Myocyte (in vitro differentiated cells): ENCODE measurements at places on chromosomes 3 and 15. TPM values are rescaled to one million over a fixed set of nuclear protein-coding genes. Genes with fewer than 3 reads are reported as not detected.

- peak; percentile 82 for DNase-seq
These were observed 731 bp downstream of the FYTTD1 start for GRCh38 chr3:197750396-197750831.

The GREM1 gene
- 63.1 and 82.8 TPM in 2 replicates for total RNA-seq

DNA sequence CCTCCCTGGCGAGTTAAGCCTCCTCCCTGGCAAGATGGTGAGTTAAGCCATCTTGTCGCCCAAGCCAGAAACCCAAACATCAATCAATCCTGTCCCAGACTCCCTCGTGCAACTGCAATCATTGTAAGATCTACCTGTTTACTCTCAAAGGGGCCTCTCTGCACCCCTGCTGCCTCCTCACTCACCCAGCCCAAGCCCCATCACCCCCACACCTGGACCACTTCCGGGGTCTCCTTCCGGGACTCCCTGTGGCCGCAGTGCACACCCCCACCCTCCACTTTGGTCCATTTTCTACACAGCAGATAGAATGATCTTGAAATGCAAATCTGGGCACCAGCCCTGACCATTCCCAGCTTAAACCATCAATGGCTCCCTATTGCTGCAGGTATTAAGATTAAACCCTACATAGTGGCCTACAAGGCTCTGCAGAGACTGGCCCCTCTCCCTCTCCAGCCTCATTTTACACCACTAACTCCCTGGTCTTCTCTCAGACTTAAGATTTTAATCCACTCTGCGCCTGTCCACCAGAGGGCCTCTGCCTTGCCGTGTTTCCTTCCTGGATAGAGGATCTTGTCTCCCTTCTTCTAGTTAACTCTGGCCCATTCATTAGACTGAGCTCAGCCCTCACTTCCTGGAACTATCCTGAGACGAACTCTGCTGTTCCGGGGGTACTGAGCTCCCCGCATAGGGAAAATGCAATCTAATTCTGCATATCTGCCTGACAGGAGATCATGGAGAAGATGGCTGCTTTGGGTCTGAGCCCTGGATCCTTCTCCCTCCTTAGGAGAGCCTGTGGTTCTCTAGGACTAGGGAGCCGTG lies 41.9 kb upstream of the SLC6A1 start:
- peak; percentile 57 for DNase-seq

DNA sequence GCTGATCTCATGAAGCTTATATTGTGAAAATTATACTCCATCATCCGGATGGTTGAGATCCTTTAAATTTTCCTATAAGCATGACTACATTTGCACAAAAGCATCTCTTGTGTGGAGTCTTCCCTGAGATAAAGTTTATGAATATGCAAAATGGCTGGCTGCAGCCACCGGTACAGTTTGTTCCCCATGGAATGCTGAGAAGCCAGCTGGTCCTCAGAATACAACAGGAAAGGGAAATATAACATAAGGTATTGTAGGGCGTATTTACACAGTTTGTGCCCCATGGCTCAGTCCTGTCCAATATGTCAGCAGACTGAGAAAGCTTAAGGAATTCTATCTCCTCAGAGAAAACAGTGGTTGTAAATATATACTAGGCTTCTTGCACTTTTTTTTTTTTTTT lies 468.6 kb downstream of the CNTN6 start:
- DNase-seq = no peak

The ITGA11 gene
- 29.2 and 33.5 TPM in 2 replicates for total RNA-seq

- DNase-seq = no peak
These were observed 141.5 kb downstream of the SMAD6 start for GRCh38 chr15:66843581-66843980.

The RPLP1 gene
- 218 and 264 TPM in 2 replicates for total RNA-seq

The GRIP2 gene
- 6.6 and 11.8 TPM in 2 replicates for total RNA-seq

DNA sequence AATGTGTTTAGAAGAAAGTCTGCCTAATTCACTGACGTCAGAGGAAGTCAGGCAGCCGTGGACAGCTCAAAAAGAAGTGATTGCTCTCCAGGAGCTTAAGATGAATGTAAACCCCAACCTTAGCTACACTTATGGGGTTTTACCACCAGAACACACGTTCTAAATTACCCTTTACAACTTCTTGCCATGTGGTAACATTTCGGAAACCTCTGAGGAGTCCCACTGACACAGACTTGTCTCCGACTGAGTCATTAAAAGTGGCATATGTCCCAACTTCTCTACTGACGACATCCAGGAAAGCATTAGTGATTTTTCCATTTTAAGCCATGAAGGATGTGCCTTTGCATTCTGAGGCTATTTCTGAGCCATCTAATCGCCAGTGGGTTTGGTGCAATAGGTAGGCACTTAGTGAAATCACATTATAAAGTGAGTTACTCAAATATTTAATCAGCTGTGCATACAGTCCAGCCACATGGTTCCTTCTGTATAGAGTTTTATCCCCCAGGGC lies 32.4 kb downstream of the C2CD4A start:
- peak; percentile 35 for DNase-seq

DNA sequence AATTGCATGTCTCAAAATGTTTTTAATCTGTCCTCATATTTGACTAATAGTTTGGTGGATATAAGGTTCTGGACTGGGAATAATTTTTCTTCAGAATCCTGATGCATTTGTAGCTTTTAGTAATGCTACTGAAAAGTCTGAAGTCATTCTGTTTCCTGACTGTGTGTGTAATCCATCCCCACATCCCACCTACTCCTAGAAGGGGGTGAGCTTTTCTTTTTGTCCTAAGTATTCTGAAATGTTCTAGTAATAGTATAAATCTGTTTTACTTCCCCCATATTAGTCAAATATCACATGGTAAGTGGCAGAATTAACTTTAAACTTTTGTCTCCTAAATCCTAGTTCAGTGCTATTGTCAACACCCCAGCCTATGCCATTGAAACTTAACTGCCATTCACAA lies 162.8 kb downstream of the GREM1 start:
- no peak for DNase-seq

The MCTP2 gene
- not detected in 2 replicates for total RNA-seq

The PTH1R gene
- 5.6 and 5.7 TPM in 2 replicates for total RNA-seq

The MOBP gene
- not detected in 2 replicates for total RNA-seq

GRCh38 chr3:66536791-66537190 lies 36.0 kb upstream of the LRIG1 start:
- no peak for DNase-seq

GRCh38 chr3:47010111-47010712 lies 30.7 kb downstream of the NBEAL2 start:
- DNase-seq = no peak

- DNase-seq = no peak
These were observed 233.4 kb downstream of the ITPR1 start for GRCh38 chr3:4726549-4726948.
